NCI-H2107 (cell line): ENCODE measurements at places on chromosomes 12 and 14.

DNA sequence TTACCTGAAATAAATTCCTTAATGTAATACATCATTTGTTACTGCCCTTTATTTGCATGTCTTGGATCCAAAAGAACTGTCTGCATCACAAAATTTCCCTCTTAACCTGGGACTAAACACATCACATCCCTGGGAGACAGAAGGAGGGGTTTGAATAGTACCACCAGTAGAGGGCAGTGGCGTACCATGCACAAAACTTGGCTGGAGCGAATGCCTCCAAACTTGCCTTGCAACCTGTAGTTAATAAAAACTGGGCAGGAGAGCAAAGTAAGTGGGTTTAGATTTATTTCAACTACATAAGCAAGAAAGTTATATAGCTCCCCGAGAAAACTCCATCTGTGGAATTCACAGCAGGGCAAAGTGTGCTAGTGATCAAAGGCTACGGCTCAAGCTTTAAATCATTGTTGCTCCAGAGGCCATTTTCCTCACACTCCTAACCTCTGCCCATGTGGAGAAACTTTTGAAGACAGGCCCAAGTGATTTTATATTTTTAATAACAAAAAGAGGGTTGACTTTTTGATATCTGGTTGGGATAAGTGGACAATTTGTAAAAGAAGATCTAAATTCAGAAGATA, 1176.7 kb upstream of the SEL1L start:
- peak; percentile 75 for DNase-seq

GRCh38 chr14:68105816-68106215, 286.2 kb downstream of the RAD51B start:
- no peak for DNase-seq

DNA sequence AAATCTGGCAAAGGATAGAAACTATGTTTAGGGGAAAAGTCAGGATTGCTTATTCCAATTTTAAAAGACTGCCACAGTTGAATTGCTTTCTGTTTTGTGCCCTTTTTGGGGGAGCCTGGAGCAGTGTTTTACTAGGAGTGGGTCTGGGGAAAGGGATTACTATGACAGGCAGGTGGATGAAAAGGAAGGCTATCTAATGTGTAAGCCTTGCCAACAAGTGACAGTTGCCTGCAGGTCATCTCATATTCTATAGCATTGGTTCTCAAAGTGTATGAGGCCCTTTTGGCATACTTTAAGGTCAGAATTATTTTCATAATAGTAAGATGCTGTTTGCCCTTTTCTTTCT, 4.1 kb downstream of the EID3 start:
- no peak for DNase-seq

GRCh38 chr14:59354666-59355065, 110.5 kb downstream of the GPR135 start:
- no peak for DNase-seq

DNA sequence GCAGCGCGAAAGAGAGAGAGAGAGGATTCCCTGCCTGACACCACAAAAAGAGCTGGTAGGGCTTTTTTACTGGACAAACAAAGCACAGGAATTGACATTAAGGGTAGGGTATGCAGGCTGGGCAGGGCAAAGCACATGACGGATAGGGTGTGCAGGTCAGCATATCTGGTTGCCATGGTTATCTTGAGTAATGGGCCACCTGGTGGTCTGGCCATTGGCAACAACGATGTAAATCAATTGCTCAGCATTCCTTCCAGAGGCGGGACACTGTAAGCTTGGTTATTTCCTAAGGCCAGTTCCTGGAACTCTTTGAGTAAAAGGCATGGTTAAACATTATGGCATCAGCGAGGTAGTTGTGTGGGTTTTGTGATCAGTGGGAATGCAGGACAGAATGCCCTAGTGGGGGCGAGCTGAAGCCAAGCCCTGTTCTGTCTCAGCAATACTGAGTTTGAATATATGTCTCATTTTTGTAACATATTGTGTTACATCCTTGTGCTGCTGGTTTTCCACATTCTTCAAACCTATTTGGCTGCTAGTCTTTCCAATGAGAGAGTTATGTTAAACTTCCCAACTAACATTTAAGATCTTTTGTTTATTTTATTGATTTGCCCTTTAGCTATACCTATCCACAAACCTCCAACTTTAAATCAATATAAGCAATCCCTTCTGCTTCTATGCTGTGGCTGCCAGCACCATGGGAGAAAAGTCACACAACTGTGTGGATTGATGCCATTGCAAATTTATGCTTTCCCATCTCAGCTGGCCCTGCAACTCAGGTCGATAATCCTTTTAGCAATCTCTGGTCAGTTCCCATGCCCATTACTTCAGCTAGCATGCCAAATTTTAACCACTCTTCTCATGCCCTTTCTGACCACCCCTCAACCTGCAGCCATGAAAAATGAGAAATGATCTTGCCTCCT, 396.7 kb upstream of the PDE3A start:
- no peak for DNase-seq

- DNase-seq = no peak
Observed at GRCh38 chr12:40144023-40144422, 38.1 kb upstream of the SLC2A13 start.

DNA sequence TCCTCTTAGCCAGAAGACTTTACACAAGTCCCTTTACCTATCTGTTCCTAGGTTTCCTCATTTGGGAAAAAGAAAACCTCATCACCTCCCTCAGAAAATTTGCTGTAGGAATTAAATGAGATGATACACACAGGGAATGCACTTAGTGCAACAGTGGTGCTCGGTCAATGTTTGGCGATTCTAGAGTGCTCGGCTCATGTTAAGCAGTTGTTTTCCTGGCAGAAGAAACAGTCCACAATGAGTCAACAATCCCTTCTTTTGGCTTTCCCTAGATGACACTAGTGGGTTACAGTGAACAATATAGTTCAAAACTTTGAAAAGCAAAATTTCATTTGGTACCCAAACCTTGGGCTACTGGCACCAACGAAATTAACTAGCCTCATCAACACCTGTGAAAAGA, 3.9 kb upstream of the TMEM233 start:
- DNase-seq = no peak

GRCh38 chr12:132907216-132907615, 19.8 kb upstream of the CHFR start:
- no peak for DNase-seq

- DNase-seq = no peak
Observed at GRCh38 chr14:64734990-64735389, 30.8 kb downstream of the PLEKHG3 start.

DNA sequence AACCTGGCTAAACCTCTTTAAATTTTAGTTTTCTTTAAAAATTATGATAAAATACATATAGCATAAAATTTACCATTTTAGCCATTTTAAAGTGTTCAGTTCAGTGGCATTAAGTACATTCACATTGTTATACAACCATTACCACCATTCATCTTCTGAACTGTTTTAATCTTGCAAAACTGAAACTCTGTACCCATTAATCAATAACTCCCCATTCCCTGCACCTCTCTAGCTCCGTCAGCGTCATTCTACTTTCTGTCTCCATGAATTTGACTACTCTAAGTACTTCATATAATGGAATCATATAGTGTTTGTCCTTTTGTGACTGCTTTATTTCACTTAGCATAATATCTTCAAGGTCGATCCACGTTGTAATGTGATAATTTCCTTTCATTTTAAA, 75.8 kb upstream of the DDHD1 start:
- DNase-seq = no peak

DNA sequence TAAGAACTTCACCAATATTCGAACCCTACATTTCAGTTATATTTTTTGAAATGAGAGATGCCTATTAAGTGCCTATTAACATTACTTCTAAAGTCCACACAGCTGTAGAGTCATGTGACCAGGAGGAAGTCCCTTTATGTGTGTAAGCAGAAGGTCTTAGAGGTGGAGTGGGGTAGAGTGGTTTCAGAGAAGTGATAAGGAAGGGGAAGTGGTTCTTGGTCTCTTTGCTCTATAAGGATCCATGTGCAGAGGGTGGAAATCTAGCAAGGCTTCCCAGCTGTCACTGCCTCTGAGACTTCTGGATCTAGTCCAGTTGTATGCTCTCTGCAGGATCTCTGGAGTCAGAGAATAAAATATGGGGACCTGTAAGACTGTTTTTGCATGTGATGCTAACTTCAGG, 673.9 kb downstream of the FLRT2 start:
- no peak for DNase-seq

- DNase-seq = no peak
Observed at GRCh38 chr12:22414742-22415141, 80.2 kb upstream of the ST8SIA1 start.

- no peak for DNase-seq
Observed at GRCh38 chr12:123160801-123161487, 10.1 kb upstream of the PITPNM2 start.

DNA sequence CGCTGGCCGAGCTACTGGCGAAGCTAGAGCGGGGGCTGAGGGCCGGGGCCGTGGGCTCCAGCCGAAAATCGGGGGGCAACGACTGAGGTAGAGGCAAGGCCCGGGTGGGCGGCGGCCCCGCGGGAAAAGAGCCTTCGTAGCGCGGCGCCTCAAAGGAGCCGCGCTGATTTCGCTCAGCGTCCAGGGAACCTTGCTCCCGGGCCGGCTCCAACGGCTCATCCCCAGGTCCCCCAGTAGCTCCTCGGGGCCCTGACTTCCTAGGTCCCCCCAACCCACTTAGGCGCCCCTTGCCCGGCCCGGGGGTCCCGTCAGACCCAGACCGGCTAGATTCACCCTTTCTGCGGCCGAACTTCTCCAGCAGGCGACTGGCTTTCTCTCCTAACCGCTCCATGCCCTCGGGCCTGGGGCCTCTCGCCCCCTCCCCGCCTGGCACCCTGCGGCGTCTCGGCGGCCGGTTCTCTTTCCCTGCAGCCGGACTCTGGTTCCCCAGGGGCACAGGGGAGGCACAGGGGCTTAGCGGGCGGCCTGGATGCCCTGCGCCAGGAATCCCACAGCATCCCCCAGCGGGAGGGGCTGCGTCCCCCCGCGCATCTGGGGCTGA, 375 bp downstream of the AJUBA start:
- DNase-seq = no peak

DNA sequence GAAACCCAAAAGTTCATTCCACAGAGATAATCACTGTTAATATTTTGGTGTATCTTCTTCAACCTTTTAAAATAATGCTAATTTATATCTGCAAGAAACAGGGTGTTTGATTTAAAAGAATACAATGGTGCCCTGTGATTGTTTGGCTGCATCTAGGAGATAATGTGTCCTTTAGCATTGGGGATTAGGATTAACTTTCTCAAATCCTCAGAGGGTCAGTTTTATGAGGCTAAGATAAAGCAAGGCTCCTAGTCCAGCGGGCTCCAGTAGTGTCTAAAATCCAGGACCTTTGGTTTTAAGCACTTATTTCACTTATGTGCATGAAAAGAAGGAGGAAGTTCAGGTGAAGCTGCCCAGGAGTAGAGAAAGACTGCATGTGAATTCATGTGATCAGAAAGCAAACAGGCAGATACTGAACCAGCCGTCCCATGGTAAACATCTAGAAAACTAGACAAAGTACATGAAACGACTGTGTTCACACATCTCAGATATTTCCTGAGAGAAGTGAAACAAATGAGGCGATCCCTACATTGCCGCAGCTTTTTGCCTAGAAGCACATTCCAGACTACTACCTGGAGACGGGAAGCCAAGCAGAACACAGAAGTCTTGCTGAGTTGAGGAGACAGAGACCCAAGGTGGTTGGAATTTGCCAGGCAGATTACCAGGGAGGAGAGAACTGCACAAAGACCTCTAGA, 129.1 kb upstream of the MAX start:
- DNase-seq = no peak

GRCh38 chr12:11658791-11659190, 9.3 kb downstream of the ETV6 start:
- no peak for DNase-seq

GRCh38 chr14:32350020-32350419, 20.9 kb downstream of the AKAP6 start:
- DNase-seq = no peak

DNA sequence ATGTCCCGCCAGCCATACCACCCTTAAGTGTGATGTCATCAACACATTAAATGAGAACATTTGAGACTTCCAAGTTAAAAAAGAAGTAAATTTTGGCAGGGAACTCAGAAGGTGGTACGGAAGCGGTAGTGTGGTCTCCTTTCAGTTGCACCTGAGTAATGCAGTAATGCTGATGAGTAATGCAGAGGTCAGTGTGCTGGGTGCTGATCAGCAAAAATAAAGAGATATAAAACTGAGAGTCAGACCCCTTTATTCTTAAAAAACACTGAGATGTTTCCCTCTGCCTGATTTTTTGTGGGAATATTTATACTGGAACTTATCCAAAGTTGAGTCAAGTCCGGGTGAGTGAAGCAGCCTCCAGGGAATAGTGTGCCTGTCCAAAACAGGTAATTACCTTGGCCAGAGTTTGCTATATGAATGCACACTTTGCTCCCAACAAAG, 370.6 kb upstream of the PRICKLE1 start:
- DNase-seq = no peak

DNA sequence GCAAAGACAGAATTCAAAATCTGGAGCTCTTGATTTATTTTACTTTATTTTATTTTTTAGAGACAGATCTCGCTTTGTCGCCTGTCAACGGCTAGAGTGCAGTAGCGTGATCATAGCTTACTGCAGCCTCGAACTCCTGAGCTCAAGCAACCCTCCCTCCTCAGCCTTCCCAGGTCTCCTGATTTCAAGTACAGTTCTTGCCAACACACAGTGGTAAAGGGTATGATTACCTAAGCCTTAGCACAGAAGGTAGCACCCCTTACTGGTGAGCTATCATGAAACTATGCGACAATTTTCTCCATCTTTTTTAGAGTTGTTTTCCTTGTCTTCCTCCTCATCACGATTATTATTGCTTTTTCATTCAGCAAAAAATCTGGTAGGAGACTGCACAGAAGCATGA, 94.3 kb upstream of the ETV6 start:
- no peak for DNase-seq

GRCh38 chr14:32393119-32393518, 64.0 kb downstream of the AKAP6 start:
- DNase-seq = no peak

- no peak for DNase-seq
Observed at GRCh38 chr14:68894123-68894522, 85.0 kb downstream of the ACTN1 start.

DNA sequence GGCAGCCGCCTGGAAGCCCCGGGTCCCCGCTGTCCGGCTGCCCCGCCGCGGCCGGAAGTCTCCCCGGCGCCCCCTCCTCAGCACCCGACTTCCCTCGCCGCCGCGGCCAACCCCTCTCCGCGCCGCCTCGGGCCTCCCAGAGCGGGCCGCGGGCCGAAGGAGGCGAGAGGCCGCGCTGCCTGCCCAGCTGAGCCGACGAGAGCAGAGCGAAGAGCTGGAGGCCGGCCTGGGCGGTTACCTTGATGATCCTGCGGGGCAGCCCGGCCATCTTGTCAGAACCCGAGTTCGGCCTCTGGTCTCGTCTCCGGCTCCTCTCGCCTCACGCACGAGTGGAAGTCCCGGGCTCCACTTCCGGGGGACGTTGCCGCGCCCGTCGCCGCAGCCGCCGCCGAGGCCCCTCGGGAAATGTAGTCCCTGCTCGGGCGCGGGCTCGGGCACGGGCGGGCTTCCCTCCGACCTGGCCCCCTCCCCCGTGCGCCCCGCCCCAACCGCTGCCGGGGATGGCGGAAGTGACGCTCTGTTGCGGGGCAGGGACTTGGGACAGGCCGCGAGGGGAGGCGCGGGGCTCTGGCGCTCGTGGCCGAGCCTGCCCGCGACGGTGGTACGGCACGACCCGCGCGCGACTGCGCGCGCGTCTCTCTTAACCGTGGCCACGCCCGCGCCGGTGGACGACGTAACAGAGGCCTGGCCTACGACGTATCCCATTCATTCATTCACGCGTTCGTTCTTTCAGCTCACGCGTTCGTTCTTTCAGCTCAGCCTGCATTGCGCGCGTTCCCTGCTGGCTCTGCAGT, at the start of gene UBE2N:
Gene UBE2N, minus strand, starts transcription at position 331 of the 794 bp plus-strand sequence. Its CDS starts 63 bp downstream, at position 268.
- DNase-seq = peak; percentile 91

GRCh38 chr12:27434673-27435565, 11.6 kb upstream of the SMCO2 start:
- no peak for DNase-seq

- no peak for DNase-seq
Observed at GRCh38 chr14:59228421-59228820, 40.0 kb downstream of the DAAM1 start.
